T-helper 17 cell (primary cell): ENCODE measurements at places on chromosomes 12 and 14.

DNA sequence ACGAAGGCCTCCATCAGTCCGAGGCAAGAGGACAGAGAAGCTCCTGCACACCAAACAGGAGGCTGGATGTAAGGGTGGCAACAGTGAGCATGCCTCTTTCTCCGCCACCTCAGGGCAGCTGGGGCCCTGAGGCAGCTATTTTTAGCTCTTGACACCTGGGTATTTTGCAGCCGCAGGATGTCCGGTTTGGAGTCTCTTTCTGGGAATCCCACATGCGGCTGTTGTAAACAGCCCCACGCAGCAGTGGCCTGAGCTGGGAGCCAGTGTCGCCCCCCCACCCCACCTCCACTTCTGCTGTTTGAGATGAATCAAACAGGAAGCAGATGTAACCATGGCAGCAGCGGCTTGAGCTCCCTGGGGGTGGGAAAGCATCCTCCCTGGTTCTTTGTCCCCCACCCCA, 11.7 kb downstream of the HDAC7 start:
- DNase-seq: peak; percentile 56

DNA sequence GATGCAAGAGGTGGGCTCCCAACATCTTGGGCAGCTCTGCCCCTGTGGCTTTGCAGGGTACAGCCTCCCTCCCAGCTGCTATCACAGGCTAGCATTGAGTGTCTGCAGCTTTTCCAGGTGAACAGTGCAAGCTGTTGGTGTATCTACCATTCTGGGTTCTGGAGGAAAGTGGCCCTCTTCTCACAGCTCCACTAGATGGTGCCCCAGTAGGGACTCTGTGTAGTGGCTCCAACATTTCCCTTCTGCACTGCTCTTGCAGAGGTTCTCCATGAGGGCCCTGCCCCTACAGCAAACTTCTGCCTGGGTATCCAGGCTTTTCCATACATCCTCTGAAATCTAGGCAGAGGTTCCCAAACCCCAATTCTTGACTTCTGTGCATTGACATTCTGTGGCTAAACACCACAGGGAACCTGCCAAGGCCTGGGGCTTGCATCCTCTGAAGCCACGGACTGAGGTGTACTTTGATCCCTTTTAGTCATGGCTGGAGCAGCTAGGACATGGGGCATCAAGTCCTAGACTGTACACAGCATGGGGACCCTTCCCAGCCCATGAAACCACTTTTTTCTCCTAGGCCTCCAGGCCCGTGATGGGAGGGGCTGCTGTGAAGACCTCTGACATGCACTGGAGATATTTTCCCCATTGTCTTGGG, 24.0 kb upstream of the SLC38A1 start:
- no peak for DNase-seq

- DNase-seq: no peak
These were observed 169.0 kb downstream of the KICS2 start for GRCh38 chr12:64053117-64053516.

DNA sequence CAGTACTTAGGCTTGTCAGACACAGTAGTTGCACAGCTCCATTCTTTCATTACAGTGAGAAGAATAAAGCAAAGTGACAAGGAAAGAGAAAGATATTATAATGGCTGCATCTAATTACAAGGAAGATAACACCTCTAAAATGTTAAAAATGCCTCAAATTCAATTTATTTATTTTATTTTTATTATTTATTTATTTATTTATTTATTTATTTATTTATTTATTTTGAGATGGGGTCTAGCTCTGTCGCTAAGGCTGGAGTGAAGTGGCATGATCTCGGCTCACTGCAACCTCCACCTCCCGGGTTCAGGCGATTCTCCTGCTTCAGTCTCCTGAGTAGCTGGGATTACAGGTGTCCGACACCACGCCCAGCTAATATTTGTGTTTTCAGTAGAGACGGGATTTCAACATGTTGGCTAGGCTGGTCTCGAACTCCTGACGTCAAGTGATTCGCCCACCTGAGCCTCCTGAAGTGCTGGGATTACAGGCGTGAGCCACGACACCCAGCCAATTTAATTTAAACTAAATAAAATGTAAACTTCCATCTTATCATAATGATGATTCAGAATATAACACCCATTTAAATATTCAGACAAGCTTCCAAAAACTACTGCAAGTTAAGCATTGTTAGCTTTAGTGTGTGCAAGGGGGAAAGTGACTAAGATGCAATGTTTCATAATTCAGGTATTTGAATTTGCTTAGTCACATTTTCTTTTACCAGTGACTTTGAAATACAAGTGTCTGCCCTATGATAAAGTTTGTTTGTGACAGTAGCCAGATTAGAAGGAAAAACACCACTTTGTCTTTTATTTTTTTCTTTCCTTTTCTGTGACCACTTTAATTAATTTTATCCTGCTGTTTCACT, 2.4 kb upstream of the CFAP54 start:
- no peak for DNase-seq

DNA sequence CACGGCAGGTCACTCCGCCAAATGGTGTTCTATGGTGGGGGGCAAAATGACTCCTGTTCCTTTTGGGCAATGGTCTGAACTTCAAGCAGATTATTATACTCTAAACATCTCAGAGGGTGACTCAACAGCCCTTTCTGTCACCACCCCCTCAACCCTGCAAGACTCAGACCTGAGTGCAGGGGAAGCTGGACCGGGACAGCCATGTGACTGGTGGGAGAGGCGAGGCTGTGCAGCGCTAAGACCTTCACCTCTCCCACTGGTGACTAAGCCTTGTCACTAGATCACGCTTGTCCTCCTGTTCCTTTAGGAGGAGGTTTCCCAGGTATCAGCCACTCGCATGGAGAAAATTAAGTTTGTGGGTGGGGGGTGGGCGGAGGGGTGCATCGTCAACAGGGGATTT, 67.1 kb upstream of the CCND2 start:
- DNase-seq: no peak

DNA sequence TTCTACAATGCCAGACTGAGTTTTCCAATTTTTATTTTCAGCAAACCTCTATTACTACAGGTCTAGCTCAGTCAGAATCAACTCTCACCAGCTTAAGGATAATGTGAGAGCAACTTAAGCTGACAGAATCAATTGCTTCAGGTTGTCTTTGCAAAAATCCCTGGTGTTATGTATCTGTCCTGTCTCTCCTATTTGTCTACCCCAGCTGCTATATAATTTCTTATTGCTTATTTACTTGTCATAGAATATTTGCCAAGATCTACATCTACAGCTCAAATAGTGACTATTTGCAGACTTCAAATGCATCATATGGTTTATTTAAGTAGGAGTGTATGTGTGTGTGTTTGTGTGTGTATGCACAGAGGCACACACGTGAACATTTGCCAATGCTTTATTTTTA, 54.1 kb downstream of the FOXG1 start:
- no peak for DNase-seq

DNA sequence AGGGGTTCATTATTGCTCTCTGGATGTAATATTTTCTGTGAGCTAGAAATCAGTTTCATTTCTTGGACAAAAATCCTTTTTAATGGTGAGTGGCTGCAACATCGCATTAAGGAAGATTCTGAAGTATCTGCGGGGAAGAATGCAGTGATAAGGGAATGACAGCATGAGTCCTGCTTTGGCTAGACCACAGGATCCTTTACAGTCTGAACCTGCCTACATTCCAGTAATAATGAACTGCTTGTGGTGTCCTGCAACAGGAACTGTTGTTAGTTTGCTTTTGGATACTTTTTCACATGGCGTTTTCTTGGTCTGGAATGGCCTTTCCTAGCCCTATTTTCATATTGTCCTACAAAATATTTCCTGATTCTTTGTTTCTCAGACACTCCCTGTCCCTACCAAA, 15.7 kb downstream of the MDM2 start:
- DNase-seq: no peak

- DNase-seq: no peak
These were observed 1.4 kb downstream of the B4GALNT1 start for GRCh38 chr12:57631566-57632072.

DNA sequence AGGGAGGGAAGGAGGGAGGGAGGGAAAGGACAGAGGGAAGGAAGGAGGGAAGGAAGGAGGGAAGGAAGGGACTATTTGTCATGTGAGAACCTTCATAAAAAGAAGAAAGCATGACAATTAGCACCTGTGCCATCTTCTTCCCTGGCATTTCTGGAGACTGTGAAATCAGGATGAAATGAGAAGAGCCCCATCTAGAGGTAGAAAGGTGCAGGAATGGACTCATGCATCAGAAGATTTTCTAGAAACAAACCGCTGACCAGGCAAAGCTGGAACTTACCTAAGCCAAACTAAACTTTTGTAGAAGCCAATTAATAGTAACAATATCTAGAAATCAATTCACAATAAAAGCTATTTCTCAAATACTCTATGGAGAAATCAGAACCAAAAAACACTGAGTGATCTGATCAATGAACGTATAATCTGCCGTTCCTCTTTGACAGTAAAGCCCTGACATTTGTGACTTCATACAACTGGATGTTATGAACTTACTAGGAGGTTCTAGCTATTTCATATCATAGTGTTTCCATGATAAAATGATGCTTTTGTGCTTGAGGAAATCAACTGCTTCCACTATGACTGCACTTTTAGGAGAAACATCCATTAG, 24.4 kb upstream of the CRACR2A start:
- DNase-seq: no peak

DNA sequence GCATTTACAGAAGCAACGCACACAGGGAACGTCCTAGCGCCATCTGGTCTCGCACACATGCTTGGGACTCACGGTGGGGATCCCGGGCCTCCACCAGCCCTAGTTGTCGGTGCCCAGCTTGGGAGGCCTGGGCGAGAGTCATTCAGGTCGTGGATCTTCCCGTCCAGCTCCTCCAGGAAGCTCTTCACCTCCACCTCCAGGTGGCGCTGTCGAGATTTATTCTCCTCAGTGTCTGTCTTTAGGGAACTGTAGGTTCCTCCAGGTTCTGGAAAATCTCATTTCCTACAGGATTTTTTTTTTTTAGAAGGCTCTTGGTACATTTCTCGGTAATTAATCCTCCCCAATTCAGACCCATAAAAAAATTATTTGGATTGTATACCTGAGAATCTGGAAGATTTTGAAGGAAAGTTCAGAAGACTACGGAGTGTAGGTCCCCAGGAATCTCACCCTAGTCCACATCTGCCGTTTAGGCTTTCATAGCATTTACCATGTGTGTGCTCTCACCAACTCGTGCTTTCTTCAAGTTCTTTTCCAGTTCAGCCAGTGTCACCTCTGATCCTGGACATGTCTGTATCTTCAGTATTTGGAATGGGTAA, 910.0 kb downstream of the TMEM121 start:
- peak; percentile 51 for DNase-seq

DNA sequence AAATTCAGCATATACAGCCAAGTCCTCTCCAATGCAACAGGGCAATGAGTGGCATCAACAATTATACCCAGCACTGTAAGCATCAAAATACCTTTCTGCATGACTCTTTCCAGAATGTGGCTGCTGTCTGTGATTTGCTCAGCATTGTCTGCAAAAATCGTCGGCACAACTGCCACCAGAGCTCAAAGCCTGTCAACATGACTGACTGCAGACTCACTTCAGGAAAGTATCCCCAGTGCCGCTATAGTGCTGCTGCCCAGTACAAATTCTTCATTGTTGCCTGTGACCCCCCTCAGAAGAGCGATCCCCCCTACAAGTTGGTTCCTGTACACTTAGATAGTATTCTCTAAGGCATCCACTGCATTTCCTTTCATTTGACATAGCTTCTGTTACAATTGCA, 735 bp downstream of the RNASE6 start:
- no peak for DNase-seq

DNA sequence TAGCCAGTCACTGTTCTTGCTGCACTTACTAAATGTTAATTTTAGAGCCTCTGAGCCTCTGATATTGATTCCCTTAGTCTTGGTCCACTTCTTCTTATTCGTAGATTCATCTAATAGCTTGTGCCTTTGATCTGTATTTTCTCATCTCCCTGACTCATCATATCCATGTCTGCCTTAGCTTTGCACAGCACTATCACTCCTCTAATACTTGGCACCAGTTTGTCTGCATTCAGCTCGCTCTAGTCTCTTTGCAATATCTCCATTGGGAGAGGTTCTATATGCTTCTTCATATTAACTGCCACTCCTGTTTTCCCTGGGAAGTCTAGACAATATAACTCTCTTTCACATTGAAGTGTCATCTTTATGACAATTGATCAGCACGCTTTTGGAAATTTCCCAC, 68.5 kb upstream of the CSRP2 start:
- DNase-seq: no peak

DNA sequence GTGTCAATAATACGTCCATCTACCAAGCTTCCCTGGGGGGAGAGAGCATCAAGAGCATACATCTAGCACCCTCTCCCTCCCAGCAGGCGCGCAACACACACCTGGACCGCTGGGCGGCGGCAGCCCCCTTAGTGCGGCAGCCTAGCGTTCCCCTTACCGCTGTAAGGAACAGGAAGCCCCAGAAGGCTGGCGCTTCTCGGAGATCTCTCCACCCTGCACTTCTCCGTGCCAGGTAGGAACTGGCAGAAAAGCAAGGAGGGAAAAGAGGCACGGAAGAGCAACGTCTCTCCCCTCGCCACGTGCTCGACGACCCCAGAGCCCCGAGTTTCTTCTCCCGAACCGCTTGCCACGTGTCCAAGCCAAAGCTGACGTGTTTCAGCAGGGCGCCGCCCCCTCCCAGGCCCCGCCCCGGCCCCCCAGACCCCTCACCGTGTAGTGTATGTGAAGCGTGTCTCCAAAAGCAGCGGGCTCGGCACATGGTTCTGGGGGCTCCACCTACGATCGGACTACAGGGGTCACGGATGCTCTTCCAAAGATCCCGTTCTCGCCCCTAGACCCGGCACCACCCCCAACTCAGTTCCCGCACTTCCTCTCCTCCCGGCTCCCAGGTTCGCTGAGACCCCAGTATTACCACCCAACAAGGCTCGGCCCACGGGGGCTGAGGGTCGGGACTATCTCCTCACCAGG, 532 bp downstream of the FKBP11 start:
- DNase-seq: peak; percentile 59

DNA sequence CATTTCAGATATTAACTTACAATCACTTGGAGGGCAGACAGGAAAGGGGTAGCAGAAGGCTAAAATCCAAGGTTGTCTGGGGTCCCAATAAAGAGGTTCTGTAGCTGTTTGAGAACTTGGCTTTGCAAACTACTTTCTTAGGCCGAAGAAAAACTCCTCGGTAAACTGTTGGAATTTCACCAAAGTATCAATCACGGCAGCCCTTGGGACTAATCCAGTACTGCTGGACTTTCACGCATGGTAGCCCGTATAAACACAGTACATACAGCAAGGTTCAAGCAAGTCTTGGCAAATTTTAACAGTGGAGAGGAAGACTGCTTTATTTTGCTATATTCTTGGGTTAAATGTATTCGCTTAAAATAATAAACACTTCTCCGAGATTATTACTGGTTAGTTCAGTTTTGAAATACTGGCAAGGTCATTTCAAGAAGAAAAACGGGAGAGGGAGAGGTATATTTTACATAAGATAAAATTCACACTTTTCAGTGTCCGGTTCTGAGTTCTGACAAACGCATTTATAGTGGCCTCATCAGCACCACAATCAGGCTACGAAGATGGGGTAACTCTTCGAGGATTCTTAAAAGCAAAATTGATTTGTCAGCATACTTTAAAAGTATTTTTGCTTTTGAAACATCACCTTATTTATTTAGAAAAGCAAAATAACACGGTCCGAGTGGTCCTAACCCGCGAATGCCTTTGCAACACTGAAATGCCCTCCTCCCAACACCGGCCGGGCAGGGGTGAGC, 1.3 kb downstream of the SETD3 start:
- DNase-seq: no peak

GRCh38 chr14:91138511-91139359, 24.9 kb downstream of the DGLUCY start:
- peak; percentile 35 for DNase-seq

- DNase-seq: peak; percentile 31
These were observed 92.9 kb upstream of the EGLN3 start for GRCh38 chr14:34043627-34044372.

- no peak for DNase-seq
These were observed 683.4 kb downstream of the SLC16A7 start for GRCh38 chr12:60279221-60279620.

GRCh38 chr14:61380984-61381383, 59.6 kb downstream of the PRKCH start:
- no peak for DNase-seq
